Activated CD4-positive, alpha-beta T cell treated with anti-CD3 and anti-CD28 coated beads, Interleukin-2, Interleukin-4, amounts not matched to agents 100 ng/mL and 50 ng/mL, durations not matched to agents 16 hours and 8 hours (primary cell): ENCODE measurements at places on chromosomes 16 and 17.

- no peak for DNase-seq
These were observed 1843.4 kb downstream of the TP53TG3F start for GRCh38 chr16:35302859-35303258.

GRCh38 chr17:32266389-32267301 lies 1.0 kb downstream of the RHBDL3 start:
- no peak for DNase-seq

- DNase-seq, result no peak
These were observed 23.7 kb downstream of the PHLPP2 start for GRCh38 chr16:71700831-71701230.

DNA sequence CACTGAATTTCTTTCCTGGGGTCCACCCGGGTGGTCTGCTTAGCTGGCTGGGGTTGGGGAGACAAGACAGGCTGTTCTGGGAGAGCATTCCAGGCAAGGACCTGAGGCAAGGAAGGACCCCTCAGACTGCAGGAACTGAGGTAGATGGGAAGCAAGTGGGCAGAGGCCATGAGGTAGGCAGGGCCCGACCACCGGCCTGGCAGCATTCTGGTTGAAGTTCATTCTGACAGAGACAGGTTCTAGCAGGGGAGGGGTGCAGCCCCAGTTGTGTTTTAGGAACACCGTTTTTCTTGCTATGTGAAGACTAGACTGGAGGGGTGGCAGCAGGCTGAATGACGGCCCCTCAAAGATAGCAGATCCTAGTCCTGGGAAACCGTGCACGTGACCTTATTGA lies 17.5 kb downstream of the B9D1 start:
- no peak for DNase-seq

GRCh38 chr17:39597372-39598046 lies 10.2 kb downstream of the NEUROD2 start:
- peak; percentile 25 for DNase-seq

GRCh38 chr17:66275651-66276050 lies 26.8 kb upstream of the PRKCA start:
- DNase-seq, result no peak

DNA sequence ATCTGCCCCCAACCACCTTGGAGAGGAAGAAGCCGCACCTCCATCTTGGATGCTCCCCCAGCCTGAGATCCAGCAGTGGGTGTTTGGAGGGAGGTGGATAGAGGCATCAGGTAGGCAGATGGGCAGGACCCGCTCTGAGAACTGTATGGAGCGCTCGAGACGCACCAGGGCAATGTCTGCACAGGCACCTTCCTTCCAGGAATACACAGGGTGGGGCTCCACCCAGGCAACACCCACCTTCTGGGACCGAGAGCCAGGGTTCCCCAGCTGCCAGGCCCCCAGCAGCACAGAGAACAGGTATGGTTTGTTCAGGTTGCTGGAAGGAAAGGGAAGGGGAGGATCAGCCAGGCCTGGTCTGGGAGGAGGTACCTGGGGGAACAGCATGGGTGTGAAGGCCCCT lies 2.4 kb downstream of the PRSS22 start:
- no peak for DNase-seq

DNA sequence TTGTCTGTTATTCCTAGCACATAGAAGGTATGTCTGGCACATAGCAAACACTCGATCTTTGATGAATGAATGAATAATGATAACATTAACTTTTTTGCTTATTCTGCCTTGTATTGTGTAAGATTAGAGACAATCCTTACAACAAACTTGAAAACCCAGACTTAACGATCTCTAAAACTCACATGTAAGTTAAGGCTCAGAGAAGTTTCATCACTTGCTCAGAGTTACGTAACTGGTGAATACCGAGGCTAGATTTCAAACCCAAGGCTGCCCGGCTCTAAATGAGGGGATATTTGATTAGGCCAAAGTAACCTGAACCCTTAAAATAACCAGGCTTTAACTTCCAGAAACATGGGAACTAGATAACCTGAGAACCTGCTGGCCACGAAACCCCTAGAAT lies 22.3 kb downstream of the CAPNS2 start:
- no peak for DNase-seq
